ENCODE measurements at places on chromosomes 2 and 18.

DNA sequence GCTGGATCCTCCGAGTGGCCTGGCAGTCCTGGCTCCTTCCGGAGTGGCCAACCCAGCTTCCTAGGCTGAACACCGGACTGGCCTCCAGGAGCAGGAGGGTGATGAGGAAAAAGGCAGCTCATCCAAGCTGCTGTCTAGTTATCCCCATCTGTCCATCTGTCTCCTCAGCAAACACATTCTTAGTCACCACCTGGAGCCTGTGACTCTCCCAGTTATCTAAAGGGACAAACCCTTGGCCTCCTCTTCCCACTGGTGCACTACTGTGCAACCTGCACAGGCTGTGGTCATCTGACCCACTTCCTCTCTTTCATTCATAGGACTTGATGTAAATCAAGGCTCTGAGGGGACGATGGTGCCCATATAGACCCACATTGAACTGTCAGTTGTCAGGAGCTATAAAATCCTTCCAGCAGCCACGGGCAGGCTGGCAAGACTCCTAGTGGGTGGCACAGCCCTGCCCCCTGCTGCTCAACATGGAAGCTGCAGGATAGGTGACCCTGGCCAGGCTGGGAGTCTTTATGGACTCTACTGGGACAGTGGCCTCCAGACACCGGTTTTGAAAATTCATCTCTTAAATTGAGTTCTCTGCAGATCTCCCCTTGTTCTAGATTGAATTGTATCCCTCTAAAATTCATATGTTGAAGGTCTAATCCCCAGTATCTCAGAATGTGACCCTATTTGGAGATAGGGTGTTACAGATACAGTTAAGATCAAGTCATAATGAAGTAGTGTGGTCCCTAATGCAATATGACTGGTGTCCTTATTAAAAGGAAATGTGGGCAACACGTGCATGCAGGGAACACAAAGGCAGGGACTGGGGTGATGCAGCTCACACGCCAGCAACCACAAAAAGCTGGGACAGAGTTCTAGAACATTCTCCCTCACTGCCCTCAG lies 29.3 kb upstream of the DUSP2 start:
- DNase-seq, result peak; percentile 69

- no peak for DNase-seq
Observed at GRCh38 chr18:2534906-2535305, 36.4 kb downstream of the METTL4 start.

- no peak for DNase-seq
Observed at GRCh38 chr2:104841744-104842143, 12.2 kb upstream of the POU3F3 start.

GRCh38 chr2:61450144-61450543 lies 20.7 kb downstream of the USP34 start:
- no peak for DNase-seq

DNA sequence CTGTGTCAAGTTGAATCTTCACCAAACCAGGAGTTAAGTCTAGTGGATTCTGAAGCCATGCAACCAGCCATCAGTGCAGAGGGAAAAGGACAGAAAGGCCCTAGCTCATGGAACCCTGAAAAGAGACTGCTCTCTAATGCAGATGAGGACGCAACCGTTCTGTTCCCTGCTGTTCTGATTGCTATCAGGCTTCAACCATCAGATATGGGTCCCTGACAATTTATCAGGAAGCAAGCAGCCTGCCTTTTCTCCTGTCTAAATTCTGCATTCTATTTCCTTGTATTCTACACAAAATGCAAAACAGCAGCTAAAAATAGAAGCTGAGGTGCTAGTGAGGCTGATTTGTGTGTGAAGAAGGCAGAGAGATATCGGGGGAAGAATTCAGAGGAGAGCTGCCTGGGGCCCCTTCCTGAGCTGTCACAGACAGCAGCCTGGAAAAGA lies 68.4 kb upstream of the RTN4 start:
- no peak for DNase-seq

- no peak for DNase-seq
Observed at GRCh38 chr18:56097621-56098020, 509.6 kb upstream of the TCF4 start.

DNA sequence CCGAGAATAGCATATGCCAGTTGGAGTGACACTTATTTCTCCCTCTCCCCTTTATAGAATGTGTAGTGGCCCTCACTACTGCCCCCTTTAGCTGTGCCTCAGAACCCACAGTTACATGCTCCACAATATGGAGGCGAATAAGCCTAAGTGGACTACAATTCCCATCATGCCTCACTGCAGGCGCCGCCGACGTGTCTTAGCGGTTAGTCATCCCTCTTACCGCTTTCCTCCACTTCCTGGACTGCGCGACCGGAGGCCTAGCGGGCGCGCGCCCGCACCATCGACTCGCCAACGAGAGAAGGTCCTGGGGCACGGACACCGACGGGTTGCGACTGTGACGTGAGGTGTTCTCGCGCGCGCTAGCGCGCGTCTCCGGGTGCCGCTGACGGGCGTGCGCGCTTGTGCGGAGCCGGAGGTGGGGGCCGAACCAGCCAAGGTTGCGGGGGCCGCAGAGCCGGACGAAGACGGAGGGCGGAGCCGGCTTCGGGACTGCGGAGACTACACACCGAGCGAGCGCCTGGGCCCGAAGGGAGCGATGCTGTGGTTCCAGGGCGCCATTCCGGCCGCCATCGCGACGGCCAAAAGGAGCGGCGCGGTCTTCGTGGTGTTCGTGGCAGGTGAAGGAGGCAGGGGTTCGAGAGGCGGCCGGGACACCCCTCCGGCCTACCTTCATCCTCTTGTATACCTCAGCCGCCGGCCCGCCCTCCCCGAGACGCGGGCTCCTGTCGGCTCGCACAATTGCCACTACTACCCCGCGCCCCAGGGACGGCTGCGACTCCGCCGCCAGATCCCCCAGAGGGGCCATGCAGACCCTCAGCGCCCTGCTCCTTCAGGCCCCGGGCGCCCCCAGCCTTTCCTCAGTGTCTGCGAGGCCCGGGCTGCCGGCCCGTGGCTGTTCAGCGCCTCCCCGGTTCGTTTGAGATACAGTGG lies at the start of gene UBXN4:
Gene UBXN4, plus strand, starts transcription at position 461 of the 930 bp plus-strand sequence. Its CDS starts 75 bp downstream, at position 536.
- DNase-seq, result peak; percentile 86

- no peak for DNase-seq
Observed at GRCh38 chr2:236956641-236957040, 129.0 kb upstream of the COPS8 start.

Measured in stimulated activated CD4-positive, alpha-beta T cell treated with anti-CD3 and anti-CD28 coated beads, Interleukin-15, amount 100 ng/mL, for 1 hour (primary cell).